ENCODE measurements at places on chromosomes 2 and 18.

DNA sequence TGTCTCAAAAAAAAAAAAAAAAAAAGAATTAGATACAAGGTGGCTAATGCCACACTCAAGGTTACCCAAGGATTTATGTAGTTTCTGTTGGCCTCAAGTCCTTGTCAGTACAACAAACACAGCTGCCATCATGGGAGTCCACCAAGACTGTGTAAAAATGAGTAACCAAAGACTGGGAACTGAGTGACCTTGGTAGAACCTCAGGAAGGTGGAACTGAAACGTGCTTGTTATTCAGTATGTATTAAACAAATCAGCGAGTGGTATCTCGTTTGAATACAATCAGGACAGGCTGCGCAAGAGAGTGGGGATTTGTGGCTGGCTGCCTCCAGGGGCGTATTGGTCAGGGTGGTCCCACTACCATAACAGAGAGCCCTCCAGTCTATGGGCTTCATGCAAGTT, 1.6 kb upstream of the SFTPB start:
- no peak for DNase-seq

- no peak for DNase-seq
Measured at GRCh38 chr18:45423659-45424058, 191.6 kb upstream of the SLC14A2 start.

DNA sequence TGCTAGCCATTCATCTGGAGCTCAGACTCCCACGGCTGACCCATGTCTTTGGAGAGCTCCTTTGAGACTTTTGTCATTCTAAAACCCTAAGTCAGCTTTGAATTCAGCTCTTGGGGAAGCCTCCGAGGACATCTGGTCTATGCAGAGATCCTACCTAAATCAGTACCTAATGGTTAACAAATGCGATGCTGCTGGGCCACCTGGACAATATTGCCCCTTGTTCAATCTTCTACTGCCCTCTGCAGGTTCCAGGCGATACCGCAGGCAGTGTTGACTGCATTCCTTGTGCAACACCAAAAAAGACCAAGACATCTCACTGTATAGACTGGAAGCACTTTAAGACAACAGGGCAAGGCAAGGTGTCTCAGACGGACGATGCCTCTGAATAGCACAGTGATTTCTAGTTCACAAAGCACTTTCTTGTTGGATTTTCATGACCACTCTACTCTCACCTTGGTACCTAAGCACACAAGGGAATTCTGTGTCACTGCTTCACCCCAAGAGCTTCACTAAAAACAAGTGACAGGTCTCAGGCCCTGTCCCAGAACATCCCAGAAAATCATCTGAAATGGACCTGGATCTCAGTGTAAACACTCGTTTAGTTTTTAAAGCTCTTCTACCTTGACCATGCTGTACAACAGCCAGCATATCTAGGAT, 80.9 kb downstream of the XDH start:
- DNase-seq, result peak; percentile 41

DNA sequence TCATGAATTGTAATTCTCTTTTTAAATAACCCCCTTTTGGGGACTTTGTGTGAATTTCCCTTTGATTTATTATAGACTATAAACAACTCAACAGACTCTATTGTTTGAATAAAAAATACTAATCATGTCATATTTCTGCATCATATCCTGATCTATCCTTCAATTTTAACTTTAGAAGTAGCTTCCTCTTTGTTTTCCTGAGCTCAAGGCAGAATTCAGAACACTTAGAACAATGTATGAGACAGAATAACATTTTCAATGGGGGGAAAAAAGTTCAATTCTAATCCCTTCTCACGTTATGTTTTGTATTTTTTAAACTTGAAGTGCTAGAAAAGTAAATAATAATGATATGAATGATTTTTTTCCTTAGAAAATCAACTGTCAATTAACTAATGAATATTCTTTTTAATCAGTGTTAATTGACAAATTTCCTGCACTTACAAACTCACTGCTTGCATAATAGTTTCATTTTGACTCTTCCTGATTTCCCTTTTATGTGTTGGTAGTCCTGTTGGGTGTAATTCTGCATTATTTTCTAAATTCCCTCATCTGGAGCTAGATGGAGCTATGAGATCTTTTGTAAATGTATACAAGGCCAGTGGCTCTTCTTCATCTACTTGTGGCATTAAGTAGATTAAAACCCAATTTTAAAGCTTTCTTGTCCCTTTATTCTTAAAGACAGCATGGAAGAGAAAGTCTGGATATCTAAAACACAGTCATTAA, 326.1 kb downstream of the PARD3B start:
- no peak for DNase-seq

DNA sequence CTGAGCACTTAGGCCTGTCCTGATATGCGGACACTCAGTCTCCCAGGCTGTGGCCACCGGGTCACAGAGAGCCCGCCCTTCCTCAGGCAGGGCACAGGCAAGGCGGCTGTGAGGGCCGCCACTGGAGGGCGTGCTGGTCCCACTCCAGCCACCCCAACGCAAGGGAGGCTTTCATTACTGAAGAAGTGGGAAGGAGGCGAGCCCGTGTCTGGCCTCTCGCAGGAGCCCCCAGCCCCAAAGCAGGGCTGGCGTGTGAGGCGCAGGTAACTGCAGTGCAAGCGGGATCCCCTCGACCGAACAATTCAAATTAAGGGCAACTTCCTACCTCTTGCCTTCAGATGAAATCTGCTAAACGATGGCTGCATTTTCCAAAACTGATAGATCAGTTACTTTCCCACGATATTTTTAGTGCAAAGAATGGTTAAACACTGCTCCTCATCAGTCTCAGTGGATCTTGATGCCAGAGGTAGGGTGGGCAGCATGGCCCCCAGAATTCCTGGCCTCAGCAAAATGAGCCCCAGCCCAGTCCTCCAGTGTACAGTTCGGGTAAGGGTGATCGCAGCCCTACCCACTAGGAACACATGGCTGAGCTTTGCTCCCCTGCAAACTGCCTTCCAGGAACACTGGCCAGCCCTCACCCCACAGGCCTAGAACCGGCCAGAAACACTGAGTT, 97.2 kb downstream of the SEPTIN10 start:
- DNase-seq, result no peak

DNA sequence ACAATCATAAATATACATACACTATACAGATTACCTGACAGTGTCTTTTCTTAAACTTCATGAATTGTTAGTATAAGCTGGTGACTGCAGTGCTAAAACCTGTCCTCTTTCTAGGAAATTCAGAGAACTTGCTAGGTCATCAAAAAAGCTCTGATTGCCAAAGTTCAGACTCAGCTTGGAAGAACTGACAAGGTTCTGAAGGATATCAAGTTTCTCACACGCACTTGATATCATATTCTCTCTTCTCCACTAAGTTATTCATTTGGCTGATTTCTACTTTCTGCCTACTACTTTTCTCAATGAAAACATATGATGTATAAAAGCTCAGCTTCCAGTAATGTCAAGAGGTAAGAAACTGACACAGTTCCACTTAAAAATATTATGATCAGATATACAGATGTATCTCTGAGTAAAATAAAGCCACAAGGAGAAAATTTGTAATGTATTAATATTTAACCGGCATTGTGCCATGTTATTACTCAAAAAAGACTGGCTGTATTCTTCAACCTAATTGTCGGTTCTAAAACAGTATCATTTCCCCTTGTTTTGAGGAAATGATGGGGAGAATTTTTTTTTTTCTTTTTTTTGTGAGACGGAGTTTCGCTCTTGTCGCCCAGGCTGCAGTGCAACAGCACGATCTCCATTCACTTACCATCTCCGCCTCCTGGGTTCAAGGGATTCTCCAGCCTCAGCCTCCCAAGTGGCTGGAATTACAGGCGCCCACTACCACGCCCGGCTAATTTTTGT, 2.4 kb downstream of the OSBPL1A start:
- no peak for DNase-seq

DNA sequence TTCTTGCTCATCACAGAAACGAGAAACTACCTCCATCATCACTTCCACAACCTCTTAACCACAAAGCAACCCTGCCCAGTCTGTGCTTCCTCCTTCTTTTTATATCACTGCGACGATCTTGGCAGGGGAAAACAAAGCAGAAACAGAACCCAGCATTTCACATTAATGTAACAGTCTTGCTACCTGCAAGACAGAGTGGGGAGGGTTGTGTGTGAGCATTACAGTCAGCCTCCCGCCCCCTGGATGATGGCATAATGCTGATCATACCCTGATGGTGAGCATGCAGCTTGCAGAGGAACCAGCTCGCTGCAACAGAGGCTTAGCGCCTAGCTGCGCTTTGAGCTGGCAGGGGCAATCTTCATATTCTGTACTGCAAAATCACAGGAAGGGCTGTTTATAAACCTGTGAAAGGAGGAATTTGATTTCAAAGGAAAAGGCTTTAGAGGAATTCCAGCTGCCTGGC, 376.1 kb downstream of the IRS1 start:
- DNase-seq, result peak; percentile 12

- DNase-seq, result no peak
Measured at GRCh38 chr2:234682492-234683228, 185.8 kb upstream of the ARL4C start.

GRCh38 chr2:236536727-236537398, 32.8 kb upstream of the ACKR3 start:
- no peak for DNase-seq

DNA sequence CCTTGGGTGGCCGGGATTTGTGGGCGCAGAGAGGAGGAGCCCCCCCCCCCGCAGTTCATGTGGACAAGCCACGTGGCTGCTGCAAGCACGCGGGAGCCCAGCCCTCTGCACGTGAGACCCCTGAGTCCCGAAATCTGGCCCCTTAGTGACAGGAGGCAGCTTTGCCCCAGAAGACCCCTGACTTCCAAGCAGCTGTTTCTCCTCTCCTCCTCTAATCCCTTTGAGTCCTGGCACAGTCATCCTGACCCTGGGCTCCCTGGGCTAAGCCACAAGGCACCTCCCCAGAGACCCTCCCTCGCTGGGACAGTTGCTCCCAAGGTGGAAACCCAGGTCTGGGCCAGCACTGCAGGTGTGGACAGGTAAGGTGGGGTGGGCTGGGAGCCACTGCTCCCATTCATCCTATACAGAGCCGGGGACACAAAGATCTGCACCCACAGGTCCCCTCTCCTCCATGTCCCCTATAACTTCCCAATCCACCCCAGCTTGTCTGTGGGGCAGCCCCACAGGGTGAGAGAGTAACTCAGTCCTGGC, 923 bp downstream of the TEKT4 start:
- no peak for DNase-seq

GRCh38 chr2:158745067-158745865, 49.9 kb upstream of the DAPL1 start:
- DNase-seq, result no peak

DNA sequence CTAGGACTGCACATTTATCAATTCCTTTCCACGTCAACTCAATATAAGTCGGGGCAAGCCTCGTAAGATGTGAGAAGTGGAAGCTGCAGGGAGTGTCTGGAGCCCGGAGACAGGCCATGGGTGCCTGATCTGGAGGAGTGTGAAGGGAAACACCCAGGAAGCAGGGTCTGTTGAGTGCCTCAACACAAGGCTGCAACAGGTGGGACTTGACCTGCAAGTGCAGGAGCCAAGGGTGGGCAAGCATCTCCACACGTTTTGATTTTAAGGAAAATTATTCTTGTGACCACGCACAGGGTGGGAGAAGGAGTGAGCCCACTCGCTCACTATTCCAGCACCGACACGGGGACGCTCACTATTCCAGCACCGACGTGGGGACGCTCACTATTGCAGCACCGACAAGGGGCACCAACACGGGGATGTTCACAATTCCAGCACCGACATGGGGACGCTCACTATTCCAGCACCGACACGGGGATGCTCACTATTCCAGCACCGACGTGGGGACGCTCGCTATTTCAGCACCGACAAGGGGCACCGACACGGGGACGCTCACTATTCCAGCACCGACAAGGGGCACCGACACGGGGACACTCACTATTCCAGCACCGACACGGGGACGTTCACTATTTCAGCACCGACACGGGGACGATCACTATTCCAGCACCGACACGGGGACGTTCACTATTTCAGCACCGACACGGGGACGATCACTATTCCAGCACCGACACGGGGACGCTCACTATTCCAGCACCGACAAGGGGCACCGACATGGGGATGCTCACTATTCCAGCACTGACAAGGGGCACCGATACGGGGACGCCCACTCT, 197.3 kb downstream of the EIPR1 start:
- no peak for DNase-seq

- no peak for DNase-seq
Measured at GRCh38 chr2:57990118-57990725, 56.4 kb upstream of the VRK2 start.

DNA sequence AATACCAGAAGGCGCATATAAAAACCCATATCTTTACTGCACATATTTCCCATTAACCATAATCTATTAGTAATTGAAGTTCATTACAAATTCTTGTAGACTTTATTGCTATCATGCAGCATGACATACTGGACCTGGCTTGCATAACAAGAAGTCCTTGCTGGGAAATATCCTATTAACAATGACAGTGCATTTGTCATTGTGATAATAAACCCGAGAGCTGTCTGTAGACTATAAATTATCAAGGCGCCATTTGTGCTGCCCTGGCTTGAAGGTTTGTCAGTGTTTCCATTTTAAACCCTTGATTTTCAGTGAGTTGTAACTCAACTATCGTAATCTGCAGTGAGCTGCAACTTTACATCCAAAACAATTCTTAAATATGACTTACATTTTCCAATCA, 59.0 kb downstream of the HNMT start:
- no peak for DNase-seq

DNA sequence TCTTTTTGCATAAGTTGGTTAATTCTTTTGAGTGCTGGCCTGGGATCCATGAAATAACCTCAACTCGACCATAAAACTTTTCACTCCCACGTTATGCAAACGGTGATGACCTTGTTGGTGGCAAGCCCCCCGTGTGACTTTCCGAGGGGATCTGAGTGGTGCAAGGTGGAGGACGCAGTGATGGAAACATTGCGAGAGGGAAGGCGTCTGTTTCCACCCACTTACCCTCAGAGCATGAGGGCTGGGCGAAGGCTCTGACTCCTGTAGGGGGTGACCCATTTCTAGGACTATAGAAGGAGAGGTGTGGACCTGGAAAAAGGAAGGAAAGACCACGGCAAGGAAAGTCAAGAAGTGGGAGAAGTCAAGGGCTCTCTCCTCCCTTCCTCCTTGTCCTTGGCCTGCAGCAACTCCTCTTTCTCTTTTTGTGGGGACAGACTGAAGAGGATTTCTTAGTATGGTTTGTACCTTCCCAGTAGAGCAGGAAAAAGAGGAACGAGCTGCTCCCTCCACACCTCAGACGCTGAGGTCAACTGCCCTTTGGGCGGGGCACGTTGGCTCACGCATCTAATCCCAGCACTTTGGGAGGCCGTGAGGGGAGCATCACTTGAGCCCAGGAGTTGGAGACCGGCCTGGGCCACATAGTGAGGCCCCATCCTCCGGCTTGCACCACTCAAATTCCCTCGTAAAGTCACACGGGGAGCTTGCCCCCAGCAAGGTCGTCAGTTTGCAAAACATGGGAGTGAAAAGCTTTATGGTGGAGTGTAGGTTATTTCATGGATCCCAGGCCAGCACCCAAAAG, 15.5 kb upstream of the CD8A start:
- no peak for DNase-seq

Data from stimulated activated CD4-positive, alpha-beta T cell treated with anti-CD3 and anti-CD28 coated beads, TNF-alpha, amount 100 ng/mL, for 1 hour (primary cell).